Esophagus squamous epithelium (tissue), 5 donors: ENCODE measurements at places on chromosomes 12 and 14.

GRCh38 chr12:31714406-31715271 lies 14.2 kb downstream of the AMN1 start:
- H3K27ac ChIP-seq = no peak overlapping the region
- H3K27me3 ChIP-seq = no peaks in the 10 kb centered on the region
- DNase-seq = no peak
- H3K4me3 ChIP-seq = no peak overlapping the region

DNA sequence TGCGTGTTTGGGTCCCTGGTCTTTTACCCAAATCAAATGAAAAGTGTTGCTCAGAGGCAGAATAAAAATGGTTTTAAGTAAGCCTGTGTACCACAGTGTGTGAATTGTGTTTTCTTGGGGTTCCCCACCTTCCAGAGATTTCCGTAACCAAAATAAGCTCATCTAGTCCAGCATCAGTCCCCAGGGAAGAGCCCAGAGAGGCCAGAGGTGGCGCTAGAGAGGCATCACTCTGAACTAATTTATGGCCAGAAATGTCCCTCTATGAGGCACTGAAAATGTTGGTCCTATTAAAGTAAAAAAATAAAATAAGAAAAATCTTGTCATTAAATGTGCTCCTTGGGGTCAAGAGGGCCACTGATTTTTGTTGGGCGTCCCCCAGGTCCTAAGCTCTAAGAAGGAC lies 24.9 kb upstream of the PRKAB1 start:
- H3K27ac ChIP-seq = no peak overlapping the region
- H3K4me3 ChIP-seq = no peak overlapping the region
- DNase-seq = no peak
- no peaks in the 10 kb centered on the region for H3K4me1 ChIP-seq
- peaks cover 5% of the 10 kb centered on the region for H3K27me3 ChIP-seq

- no peak overlapping the region for H3K27ac ChIP-seq
- H3K4me3 ChIP-seq = no peak overlapping the region
- DNase-seq = no peak
These were observed 11.3 kb upstream of the SLC41A2 start for GRCh38 chr12:104969343-104969742.

GRCh38 chr12:111858778-111859177 lies 16.8 kb downstream of the MAPKAPK5 start:
- no peak for DNase-seq
- no peaks in the 10 kb centered on the region for H3K4me1 ChIP-seq
- no peaks in the 10 kb centered on the region for H3K36me3 ChIP-seq
- no peak overlapping the region for H3K27ac ChIP-seq

DNA sequence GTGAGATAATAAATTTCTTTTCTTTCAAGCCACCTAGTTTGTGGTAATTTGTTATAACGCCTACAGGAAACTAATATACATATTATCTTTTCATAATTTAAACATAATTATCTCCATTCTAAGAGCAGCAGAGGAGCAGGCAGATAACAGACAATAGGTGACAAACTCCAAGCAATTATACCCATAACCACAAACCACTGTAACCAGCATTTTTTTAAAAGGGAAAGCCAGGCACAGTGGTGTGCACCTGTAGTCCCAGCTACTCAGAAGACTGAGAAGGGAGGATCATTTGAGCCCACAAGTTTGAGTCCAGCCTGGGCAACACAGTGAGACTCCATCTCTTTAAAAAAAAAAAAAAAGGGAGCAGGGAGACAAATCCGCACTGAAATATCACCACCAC lies 54.9 kb downstream of the ATF7 start:
- H3K27me3 ChIP-seq = no peaks in the 10 kb centered on the region
- H3K36me3 ChIP-seq = no peaks in the 10 kb centered on the region
- H3K4me1 ChIP-seq = peaks cover 30% of the 10 kb centered on the region
- no peak for DNase-seq
- no peak overlapping the region for H3K27ac ChIP-seq

DNA sequence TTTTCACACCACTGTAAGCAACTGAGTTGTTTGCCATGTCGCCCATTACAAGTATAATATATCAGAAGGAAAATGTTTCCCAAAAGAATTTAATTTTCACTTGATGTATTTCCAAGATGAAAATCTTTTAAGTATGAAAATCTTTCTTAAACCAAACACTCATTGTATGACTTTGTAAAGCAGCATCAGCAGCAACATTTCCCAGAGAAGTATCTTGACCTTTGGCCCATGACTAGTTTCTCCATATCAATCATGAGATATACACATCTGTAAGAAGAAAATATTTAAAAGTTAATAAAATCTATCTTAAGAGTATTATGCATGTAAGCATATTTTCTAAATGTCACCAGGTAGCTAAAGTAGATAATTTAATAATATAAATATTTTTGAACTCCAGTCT lies 52.8 kb downstream of the ATP2B1 start:
- no peaks in the 10 kb centered on the region for H3K36me3 ChIP-seq
- no peak for DNase-seq
- H3K27ac ChIP-seq = no peak overlapping the region

DNA sequence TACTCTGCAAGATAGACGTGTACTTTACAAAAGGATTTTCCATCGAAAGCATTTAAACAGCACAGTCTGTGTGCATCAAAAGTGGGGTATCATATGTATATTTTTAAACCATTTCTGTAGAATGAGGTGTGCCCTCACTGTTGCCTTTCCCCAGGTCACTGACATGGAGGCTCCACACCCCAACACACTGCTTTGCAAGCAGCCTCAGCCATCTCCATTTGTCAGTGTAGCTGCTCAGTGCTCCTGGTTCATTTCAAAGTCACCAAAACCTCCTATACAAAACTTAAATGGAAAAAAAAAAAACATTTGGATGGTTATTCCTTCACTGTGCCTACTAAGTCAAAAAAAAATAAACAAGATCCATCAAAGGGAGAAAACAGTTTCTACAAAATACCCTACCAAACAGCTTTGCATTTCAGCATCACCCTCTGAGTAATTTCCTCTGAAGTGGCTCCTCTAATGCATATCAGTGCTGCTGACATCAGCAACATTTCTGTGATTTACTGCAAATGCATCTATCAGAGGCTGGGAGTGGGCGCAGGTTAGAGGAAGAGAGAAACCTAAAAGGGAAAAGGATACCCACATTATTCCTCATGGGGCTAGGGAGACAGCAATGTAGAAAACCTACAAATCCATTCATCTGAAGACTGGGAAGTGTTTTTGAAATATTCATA lies 46.0 kb downstream of the KCNK10 start:
- no peak overlapping the region for H3K27ac ChIP-seq
- no peak for DNase-seq
- no peak overlapping the region for H3K4me3 ChIP-seq
- H3K27me3 ChIP-seq = no peaks in the 10 kb centered on the region

DNA sequence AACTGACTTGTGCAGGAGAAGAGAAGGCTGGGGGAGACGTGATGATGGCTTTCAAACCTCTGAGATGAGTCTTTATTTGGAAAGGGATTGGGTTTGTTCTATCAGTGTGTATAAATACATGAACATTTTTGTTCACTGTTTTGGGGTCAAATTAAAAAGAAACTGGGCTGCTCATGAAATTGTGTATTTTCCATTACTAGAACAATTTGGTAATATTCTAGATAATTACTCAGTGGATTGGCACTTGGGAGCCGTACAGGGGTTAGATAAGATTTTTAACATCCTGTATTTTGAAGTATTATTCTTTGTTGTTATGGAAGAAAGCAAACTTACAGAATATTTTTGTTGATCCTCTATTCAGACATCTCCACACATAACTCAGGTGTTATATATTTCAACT lies 340.6 kb downstream of the PRKD1 start:
- H3K36me3 ChIP-seq = no peaks in the 10 kb centered on the region
- H3K4me1 ChIP-seq = peaks cover 12% of the 10 kb centered on the region
- H3K4me3 ChIP-seq = no peak overlapping the region
- no peaks in the 10 kb centered on the region for H3K27me3 ChIP-seq
- H3K27ac ChIP-seq = no peak overlapping the region

DNA sequence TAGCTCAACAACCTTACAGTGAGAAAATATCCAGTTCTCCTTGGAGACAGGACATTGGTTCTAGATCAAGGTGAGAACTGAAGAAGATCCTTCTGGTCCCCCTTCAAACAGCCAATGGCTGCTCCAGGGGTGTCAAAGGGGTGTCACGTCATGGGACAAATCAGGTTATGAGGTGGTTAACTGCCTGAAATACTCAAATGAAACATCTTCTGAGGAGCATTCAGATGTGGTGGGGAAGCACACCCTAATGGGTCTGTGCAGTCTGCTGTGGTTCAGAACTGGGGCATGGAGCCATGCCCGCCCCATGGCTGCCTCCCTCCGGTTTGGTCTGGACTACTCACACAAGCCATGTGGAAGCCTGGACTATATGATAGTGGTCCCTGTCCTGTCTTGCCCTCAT lies 52.4 kb upstream of the PARP11 start:
- peaks cover 93% of the 10 kb centered on the region for H3K27me3 ChIP-seq
- H3K4me1 ChIP-seq = no peaks in the 10 kb centered on the region
- no peak overlapping the region for H3K4me3 ChIP-seq
- no peak overlapping the region for H3K27ac ChIP-seq
- H3K36me3 ChIP-seq = no peaks in the 10 kb centered on the region
- DNase-seq = no peak

- DNase-seq = no peak
- peak overlapping the region; percentile 57 for H3K4me3 ChIP-seq
- peak overlapping the region; percentile 85 for H3K27ac ChIP-seq
- H3K4me1 ChIP-seq = peaks cover 61% of the 10 kb centered on the region
- H3K27me3 ChIP-seq = no peaks in the 10 kb centered on the region
These were observed 1.4 kb downstream of the BMP4 start for GRCh38 chr14:53955229-53955556.

- peaks cover 100% of the 10 kb centered on the region for H3K27me3 ChIP-seq
- H3K4me1 ChIP-seq = no peaks in the 10 kb centered on the region
- H3K4me3 ChIP-seq = no peak overlapping the region
- no peak for DNase-seq
- H3K27ac ChIP-seq = no peak overlapping the region
These were observed 5.5 kb upstream of the HOXC11 start for GRCh38 chr12:53967421-53967925.

GRCh38 chr12:93318720-93319522 lies 58.8 kb upstream of the NUDT4 start:
- no peak for DNase-seq
- peaks cover 3% of the 10 kb centered on the region for H3K4me1 ChIP-seq
- H3K27me3 ChIP-seq = no peaks in the 10 kb centered on the region
- no peak overlapping the region for H3K4me3 ChIP-seq
- H3K36me3 ChIP-seq = no peaks in the 10 kb centered on the region

- H3K36me3 ChIP-seq = no peaks in the 10 kb centered on the region
- H3K27ac ChIP-seq = no peak overlapping the region
- no peaks in the 10 kb centered on the region for H3K27me3 ChIP-seq
- no peak for DNase-seq
- H3K4me3 ChIP-seq = no peak overlapping the region
These were observed 8.5 kb upstream of the KRT5 start for GRCh38 chr12:52528641-52529143.

DNA sequence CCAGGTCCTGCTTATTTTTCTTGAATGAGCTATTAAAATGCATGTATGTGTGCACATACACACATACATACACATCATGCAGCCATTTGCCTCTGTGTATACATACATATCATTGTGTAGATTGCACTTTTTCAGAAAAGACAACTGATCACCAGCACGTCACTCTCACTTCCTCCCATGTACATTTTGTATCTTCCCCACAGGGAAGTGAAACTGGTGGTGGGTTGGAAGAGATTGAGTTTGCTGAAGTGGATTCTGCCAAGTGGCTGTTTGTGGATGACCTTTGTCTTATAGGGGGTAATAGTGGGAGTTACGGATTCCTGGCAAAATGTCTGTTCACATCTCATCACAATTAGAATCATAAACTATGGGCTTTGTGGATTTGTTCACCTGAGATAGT lies 448.6 kb downstream of the RAD51B start:
- no peaks in the 10 kb centered on the region for H3K27me3 ChIP-seq
- H3K36me3 ChIP-seq = no peaks in the 10 kb centered on the region
- H3K4me1 ChIP-seq = no peaks in the 10 kb centered on the region
- H3K27ac ChIP-seq = peak overlapping the region; percentile 56
- DNase-seq = no peak
- no peak overlapping the region for H3K4me3 ChIP-seq

GRCh38 chr12:132653567-132654290 lies 33.4 kb downstream of the POLE start:
- DNase-seq = no peak
- H3K4me1 ChIP-seq = no peaks in the 10 kb centered on the region
- no peak overlapping the region for H3K4me3 ChIP-seq
- no peaks in the 10 kb centered on the region for H3K27me3 ChIP-seq

GRCh38 chr12:9626291-9626690 lies 18.6 kb upstream of the KLRB1 start:
- DNase-seq = no peak
- H3K4me1 ChIP-seq = no peaks in the 10 kb centered on the region
- H3K27me3 ChIP-seq = no peaks in the 10 kb centered on the region
- H3K27ac ChIP-seq = no peak overlapping the region
- no peaks in the 10 kb centered on the region for H3K36me3 ChIP-seq

DNA sequence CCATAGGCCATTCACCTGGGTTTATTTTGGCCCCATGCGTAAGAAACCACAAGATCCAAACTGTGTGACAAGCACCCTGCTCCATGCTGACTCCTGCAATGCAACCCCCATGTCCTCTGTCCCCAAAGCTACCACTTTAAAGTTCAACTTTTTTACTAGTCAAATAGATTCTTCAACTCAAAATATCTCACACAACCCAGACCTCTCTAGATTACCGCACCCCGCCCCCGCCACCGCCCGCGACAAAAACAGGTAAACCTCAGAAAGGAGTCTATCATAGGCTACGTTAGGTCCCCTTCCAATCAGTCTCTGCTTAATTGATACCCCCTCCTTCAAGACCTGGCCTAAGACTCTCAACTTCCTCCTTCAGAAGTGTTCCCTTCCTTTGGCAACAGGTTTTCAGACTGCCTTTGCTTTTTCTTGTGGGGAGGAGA lies 2.2 kb downstream of the ZFP36L1 start:
- no peaks in the 10 kb centered on the region for H3K27me3 ChIP-seq
- peak overlapping the region; percentile 86 for H3K4me3 ChIP-seq
- no peak for DNase-seq
- peaks cover 11% of the 10 kb centered on the region for H3K36me3 ChIP-seq

DNA sequence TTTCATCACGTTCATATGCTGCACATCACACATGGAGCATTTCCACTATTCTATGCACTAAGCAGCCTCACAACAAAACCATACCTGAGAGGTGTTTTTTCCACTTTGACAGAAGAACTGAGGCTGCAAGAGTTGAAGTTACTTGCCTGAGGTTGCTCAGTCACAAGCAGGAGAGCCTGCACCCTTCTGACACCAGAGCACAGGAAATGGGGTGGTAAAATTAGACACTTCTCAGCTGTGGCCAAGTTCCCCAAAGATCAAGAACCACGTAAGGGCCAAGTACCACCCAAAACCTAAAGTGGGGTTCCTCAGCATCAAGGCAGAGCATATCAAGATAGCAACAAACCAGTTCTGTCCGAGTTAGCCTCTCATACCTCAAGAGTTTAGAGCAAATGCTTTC lies 185.8 kb downstream of the CAPZA3 start:
- no peak overlapping the region for H3K27ac ChIP-seq
- H3K36me3 ChIP-seq = no peaks in the 10 kb centered on the region
- H3K27me3 ChIP-seq = no peaks in the 10 kb centered on the region
- H3K4me3 ChIP-seq = no peak overlapping the region
- DNase-seq = no peak

GRCh38 chr12:75549989-75550388 lies 38.6 kb upstream of the KRR1 start:
- H3K27ac ChIP-seq = no peak overlapping the region
- DNase-seq = no peak
- H3K4me1 ChIP-seq = peaks cover 31% of the 10 kb centered on the region
- H3K27me3 ChIP-seq = no peaks in the 10 kb centered on the region

GRCh38 chr12:102756530-102756929 lies 160.5 kb downstream of the PAH start:
- H3K4me1 ChIP-seq = no peaks in the 10 kb centered on the region
- H3K36me3 ChIP-seq = no peaks in the 10 kb centered on the region
- no peaks in the 10 kb centered on the region for H3K27me3 ChIP-seq
